ENCODE measurements at places on chromosomes 7 and 10.

GRCh38 chr10:133125901-133126300 lies 34.1 kb upstream of the KNDC1 start:
- no peak for DNase-seq

DNA sequence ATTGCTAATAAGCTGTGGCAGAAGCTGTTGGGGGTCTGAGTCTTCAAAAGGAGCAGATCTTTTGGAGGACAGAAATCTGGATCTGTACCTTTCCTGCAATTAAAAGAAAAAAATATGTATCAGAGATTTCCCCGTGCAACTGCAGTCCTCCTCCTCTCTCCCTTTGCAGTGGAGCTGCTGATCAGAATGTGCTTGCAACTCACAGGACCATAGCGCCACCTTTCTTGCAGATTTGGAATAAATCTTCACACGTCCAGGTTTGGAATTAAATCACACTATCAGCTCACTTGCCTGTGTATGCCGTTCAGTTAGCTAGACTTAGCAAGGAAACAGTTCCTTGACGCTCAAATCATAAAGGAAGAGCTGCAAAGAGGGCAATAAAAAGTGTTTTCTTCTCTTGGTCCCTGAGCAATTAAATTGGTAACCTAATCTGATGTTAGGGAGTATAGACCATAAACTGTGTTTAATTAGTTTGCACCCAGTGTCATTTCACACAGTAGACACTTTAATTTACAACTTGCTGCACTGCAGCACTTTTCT lies 77.4 kb downstream of the PON1 start:
- peak; percentile 72 for DNase-seq

GRCh38 chr10:124138883-124139348 lies 45.5 kb upstream of the CHST15 start:
- no peak for DNase-seq

DNA sequence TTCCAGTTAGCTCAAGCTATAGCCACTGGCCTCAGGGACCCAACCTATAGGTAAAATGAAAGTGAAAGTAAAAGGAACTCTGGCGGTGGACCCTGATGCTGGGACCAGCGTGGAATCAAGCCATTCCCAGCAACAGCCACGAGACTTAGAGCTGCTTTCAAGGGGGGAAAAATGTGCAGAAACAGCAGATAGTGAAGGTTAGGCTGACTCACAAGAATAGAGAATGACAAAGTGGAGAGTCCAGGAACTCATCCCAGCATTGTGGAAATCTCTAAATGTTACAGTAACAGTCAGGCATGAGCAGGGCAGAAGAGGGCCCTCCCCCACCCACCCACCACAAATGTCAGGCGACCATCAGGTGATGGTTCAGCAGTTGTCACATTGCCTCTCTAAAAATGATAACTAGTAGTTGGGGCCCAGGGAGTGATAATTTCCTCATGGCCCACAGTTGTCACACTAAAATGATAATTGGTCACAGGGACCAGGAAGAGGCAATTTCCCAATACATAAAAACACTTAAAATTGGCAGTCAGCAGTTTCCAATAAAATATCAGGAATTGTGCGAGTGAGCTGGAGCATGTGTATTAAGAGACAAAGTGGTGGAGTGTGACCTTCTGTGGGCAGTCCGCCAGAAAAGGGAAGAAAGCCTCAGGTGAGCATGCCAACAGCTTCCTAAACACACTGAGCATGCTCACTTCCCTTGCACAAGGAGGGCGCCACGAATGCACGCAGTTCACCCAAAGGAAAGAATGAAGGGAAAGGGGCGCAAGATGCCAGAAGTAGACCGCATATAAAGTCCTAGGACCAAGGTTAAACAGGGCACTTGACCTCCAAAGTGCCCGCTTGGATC lies 129.8 kb upstream of the PPP1R3A start:
- peak; percentile 3 for DNase-seq

- no peak for DNase-seq
These were observed 86.6 kb upstream of the MDFIC start for GRCh38 chr7:114835303-114835702.

DNA sequence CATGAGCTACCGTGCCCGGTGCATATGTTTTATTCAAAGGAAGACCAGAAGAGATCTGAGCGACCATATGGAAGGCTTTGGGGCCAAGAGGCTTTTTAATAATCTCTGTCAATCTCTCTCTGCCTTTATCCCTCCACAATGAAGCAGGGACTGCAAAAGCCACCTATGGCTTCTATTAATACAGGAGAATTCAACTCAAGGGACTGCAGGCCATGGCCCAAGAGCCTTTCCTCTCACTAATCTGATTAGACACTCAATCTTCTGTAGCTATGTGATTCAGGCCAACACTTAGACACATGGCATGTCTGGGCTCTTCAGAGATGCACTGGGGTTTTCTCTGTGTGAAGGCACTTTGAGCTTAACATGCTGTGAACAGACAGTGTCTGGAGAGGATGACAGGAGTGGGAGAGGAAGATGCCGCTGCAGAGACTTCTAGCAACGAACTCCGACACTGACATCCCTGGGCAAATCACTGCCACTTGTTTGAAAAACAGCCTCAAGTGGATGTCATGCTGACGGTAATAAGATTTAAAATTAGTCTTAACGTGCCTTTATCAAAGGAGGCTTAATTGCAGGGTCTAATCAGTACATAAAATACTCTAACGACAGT lies 114.4 kb upstream of the AOAH start:
- no peak for DNase-seq

- no peak for DNase-seq
These were observed 132.4 kb upstream of the FOXK1 start for GRCh38 chr7:4549681-4550080.

- DNase-seq: no peak
These were observed 105.7 kb downstream of the HOXA1 start for GRCh38 chr7:26989897-26990670.

- no peak for DNase-seq
These were observed 43.8 kb downstream of the CYTH3 start for GRCh38 chr7:6228361-6229229.

- DNase-seq: no peak
These were observed 4.7 kb upstream of the MRLN start for GRCh38 chr10:59757966-59758365.

DNA sequence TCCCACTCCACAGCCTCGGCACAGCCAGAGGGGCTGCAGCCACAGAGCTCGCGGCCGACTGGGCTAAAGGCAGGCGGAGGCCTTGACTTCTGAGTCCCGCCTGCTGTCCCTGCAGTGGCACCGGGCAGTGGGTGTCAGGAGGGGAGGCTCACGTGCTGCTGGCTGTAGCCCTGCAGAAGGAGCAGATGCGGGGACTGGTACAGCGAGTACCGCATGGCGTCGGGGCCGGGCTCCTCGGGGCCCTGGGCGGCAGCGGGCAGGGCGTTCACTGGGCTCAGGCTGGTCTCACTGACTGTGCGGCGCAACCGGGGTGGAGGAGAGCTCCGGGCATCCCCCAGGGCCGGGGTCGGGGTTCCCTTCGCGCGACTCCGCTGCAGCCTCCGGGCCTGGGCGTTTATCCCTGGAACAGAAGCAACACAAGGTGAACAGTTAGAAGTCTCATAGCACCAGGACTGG lies 25.6 kb downstream of the PAPOLB start:
- DNase-seq: no peak

- DNase-seq: peak; percentile 27
These were observed 62.3 kb upstream of the LBX1 start for GRCh38 chr10:101291331-101292193.

GRCh38 chr7:149020483-149020882 lies 7.8 kb downstream of the PDIA4 start:
- DNase-seq: no peak

- DNase-seq: no peak
These were observed 22.1 kb downstream of the NCAPG2 start for GRCh38 chr7:158682456-158682855.

DNA sequence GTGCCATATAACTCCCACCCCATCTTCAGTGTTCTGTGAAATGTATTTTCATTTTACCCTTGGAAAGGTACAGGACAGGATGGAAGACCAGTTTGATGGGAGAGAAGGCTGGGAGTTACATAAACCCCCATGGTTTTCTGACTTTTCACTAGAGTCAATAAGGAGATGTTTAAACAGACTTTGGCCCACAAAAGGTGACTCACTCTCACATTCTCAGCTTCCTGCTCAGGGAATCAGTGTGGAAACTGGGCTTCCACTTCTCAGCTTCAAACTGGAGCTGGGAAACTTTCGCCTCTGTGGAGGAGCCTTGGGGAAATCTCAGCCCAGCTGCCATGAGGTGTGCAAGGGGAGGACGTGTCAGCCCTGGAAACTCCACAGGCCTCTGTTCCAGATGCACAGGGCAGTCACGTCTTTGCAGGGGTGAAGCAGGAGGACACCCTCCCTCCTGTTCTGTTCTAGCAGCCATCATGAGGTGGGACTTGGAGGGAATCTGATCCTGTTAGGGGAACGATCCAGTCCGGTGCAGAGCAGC lies 560.5 kb upstream of the GALNT17 start:
- no peak for DNase-seq

- no peak for DNase-seq
These were observed 47.4 kb upstream of the USP6NL start for GRCh38 chr10:11658801-11659368.

DNA sequence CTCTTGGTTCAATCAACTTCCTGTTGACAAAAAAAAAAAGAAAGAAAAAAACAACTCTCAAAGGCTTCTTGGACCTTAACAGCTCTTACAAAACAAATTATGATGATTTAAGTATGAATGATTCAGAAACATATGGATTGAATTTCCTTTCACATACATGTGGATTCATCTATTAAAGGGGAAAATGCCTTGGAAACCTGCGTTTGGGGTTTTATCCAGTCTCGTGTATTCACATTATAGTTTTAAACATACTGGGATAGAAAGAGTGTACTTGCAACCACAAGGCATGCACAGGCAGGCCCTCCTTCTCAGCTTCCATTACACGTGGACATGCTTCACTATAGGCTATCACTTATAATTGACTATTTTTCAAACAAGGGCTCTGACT lies 286.7 kb downstream of the INHBA start:
- DNase-seq: no peak

DNA sequence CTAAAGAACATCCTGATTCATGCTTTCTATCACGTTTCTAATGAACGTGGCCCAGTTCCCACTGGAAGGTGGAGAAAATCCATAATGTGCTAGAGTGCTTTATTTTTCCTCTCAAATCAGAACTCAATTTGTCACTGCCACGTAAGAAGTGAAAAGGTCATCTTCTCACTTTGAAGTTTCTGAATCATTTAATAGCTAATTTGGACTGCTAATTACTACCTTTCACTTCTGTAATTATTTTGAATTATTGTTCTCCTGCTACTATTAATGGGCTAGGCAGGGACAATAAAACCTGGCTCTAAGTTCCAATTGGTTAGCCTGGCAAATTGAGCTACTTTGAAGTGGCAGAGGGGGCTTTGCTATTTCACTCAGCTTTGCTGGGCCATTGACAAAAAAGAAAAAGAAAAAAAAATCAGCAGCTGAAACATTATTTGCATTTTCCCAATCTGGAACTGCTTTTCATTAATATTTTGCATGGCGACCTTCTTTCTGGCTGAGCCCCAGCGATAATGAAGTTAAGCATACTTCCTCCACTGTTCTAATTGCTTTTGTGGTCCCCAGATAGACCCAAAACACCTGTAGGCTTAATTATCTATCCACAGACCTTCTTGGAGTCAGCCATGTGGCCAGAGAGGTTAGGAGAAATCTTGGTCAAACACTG lies 264.2 kb downstream of the SEC23IP start:
- DNase-seq: no peak

DNA sequence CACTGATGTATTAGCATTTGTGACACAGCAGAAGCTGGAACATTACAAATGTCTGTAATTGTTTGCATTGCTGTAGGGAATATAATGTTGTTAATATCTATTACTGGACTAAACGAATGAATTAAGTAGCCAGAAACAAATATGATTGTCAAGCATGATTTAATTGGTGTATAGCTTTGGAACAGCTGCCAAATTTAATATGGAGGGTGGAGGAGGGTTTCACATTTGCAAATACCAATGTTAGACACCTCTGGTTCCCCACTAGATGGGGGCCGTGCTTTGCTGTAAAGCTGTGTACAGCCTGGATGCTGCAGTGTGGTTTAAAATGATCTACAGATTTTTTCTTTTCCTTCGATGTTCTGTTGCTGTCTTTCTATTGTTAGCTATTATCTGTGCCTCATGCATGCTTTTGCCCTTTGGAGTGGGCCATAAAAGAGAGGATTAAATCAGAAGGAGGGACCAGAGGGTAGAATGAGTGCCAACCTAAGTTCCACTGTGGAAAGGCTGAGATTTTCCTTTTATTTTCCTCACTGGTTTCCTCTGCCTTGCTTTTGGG lies 23.1 kb downstream of the DNAJB9 start:
- no peak for DNase-seq

GRCh38 chr7:118224521-118224920 lies at the start of gene ANKRD7:
Gene ANKRD7 (plus strand): TSS chr7:118224704. CDS start chr7:118224831, 127 bp downstream.
- no peak for DNase-seq

DNA sequence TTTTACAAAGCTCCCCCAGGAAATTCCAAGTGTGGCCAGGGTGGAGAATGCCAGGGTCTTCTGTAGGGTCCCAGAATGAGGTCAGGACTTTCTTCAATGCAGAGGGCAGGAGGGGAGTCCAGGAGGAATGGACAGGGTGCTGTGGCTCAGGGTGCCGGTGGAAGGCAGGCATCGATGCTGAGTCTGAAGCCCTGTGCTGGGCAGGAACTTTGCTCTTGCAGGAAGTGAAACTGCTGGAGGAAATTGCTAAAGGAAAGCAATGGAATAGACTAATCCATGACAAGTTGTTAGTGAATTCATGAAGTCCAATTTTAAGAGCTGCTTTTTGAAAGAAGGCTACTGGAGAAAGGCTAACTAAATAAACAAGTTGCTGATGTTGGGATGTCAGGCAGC lies 14.8 kb downstream of the PTPRE start:
- DNase-seq: peak; percentile 72

GRCh38 chr7:12161146-12161545 lies 49.9 kb upstream of the TMEM106B start:
- no peak for DNase-seq

GRCh38 chr7:151009327-151010036 lies 14.8 kb downstream of the ATG9B start:
- no peak for DNase-seq

- DNase-seq: no peak
These were observed 125.0 kb downstream of the FAM53B start for GRCh38 chr10:124619195-124619594.

DNA sequence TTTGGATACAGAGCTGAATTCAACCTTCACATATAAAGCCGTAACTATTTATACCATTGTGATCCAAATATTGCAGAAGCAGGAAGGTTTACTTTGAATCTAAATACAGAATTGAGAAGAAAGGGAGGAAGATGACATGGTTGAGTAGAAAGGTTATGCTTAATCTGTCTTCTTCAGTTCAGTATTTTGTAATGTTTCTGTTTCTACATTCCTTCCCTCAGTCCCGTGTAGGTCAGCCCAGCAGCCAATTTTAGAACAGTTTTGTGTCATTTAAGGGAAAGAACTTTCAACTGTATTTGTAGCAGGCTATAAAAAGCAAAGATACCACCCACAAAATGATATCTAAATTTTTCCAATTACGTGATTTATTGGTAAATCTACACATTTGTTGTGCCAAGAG lies 97.4 kb downstream of the CPED1 start:
- DNase-seq: no peak

GRCh38 chr7:28516390-28517172 lies 104.3 kb downstream of the CREB5 start:
- DNase-seq: no peak

Data from lung microvascular endothelial cell (primary cell).